ENCODE measurements at places on chromosomes 6 and 20.

DNA sequence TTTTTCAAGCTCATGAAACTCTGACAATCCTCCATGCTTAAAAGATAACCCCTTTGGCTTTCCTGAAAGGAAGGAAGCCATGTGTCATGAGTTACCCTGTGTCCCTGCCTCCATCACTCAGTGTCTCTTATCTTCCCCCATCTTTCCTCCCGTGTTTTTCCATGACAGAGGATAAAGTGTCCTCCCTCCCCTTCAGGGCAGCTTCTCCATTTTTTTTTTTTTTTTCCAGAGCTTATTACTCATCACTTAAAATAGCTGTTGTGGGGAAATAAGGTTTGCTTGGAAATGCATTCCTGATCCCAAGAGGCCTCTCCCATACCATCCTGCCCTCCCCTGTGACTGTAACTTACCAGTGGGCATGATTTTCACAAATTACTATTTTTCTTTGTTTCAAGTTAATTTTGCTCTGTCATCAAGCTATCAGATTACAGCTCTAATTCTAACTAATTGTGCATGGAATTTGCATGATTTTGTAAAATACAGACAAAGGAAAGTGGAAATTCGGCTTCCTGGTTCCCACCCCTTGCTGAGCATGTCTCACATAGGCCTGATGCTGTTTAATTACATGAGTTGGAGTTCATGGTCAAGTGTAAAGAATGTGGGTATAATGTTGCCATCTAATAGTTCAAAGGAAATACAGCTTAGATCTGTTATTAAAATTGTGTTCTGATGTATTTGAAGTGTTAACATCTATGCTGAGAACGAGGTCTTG is 614.5 kb upstream of the FLRT3 start:
- DNase-seq, result no peak

- no peak for DNase-seq
These were observed 1.9 kb downstream of the MRPS18B start for GRCh38 chr6:30619561-30619960.

- DNase-seq, result no peak
These were observed 12.1 kb downstream of the PTCHD4 start for GRCh38 chr6:48098923-48099322.

GRCh38 chr6:85137865-85138264 is 312.0 kb upstream of the NT5E start:
- no peak for DNase-seq

- DNase-seq, result no peak
These were observed 80.9 kb downstream of the DNAH8 start for GRCh38 chr6:38796006-38796405.

DNA sequence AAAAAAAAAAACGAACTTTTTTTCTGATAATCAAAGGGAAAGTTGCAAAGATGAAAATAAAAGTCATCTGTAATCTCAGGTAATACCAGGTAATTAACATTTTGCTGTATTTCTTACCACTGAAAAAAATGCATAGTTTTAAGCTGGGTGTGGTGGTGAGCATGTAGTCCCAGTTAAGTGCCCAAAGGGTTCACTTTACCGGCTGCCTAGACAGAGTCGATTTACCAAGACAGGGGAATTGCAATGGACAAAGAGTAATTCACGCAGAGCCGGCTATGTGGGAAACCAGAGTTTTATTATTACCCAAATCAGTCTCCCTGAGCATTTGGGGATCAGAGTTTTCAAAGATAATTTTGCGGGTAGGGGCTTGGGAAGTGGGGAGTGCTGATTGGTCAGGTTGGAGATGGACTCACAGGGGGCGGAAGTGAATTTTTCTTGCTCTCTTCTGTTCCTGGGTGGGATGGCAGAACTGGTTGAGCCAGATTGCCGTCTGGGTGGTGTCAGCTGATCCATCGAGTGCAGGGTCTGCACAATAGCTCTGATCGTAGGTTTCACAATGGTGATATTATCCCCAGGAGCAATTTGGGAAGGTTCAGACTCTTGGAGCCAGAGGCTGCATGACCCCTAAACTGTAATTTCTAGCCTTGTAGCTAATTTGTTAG is 51.9 kb downstream of the RPF2 start:
- DNase-seq, result no peak

GRCh38 chr6:123849406-123849805 is 45.7 kb downstream of the NKAIN2 start:
- DNase-seq, result no peak

- no peak for DNase-seq
These were observed 636.0 kb upstream of the PTCHD4 start for GRCh38 chr6:48747040-48747439.

DNA sequence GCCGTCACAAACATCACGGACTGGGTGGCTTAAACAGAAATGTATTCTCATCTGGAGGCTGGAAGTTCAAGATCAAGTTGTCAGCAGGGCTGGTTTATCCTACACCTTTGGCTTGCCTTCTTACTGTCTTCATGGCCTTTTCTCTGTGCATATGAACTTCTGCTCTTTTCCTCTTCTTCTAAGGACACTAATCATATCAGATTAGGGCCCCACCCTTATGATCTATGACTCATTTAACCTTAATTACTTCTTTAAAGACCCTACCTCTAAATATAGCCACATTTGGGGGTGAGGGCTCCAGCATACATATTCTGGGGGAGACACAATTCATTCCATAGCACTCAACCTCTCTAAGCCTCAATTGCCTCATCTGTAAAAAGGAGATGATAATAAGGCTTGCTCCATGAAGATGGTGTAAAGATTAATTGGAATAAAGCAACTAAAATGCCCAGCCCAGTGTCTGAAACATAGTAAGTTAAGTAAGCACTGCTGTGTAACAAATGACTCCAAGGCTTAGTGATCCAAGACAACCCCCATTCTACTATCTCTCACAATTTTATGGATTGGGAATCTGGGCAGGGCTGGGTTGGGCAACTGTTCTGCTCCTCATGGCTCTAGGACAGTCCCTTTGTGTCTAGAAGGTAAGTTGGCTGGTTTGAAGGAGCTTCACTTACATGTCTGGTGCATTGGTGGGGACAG is 119.8 kb downstream of the BANF2 start:
- no peak for DNase-seq

DNA sequence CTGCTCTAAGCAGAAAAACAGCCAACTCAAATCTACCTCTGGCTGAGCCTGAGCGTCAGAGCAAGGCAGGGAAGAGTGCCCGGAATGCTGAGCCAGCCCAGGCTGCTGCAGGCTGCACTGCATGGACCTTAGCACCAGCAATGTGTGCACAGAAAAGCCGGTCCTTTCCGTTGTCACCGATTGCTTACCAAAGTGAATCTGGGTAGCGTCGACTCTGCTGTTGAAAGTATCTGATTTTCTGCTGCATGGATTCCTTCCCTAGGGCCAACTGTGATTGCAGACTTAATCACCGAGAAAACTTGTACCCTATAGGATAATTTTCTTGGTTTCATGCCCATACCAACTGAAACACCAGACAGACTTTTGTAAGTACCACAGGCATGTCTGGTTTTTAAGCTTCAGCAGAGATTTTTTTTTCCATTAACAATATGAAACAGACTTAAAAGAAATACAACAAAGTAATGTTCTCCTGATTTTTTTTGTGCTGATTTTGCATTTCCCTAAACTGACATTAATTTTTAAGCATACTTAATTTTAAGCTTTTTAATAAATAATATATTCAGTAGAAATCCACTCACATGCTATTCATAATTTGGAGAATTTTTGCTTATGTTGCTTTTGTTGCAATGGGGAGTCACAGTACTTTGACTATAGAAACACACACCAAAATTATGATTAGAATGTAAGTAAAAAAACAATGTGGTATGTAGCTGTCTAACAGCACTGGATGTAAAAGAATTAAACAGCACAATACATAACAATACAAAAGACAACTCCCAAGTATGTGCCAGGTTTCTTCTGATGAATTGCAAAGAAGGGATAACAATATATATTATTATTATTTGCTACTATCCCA is 218.0 kb downstream of the THBS2 start:
- no peak for DNase-seq

DNA sequence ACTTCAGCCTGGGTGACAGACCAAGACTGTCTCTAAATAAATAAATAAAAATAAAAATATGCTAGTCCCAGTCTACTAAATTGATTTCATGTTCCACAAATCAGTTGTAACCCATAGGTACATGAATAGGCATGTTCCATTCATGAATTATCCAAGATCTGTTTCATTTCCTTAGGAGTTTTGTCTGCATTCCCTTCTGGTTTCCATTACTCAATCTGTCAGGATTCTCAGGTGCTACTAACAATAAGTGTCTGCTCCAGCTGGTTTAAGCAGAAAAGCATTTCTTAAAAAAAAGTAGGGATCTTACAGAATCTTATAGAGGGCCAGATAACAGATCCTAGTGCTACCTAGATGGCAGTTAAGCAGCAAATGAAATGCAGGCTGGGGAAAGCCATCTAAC is 15.6 kb upstream of the PKIG start:
- DNase-seq, result no peak

DNA sequence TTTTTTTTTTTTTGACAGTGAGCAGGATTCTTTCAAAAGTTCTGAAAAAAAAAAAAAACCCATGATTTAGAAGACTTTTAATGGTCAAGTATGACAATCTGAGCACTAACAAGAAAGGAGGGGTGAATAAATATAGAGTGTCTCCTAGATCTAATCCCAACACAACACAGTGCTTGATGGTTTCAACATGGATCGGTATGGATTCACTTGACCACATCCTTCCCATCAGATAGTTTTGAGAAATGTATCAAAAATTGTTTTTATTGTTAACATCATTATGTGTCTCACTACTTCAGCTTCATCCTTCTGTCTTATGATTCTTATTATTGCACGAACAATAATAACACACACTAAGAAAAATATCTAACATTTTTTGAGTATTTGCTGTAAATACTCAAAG is 21.0 kb downstream of the KIF13A start:
- DNase-seq, result no peak

GRCh38 chr6:34490390-34491090 is 24.7 kb downstream of the PACSIN1 start:
- DNase-seq, result no peak

DNA sequence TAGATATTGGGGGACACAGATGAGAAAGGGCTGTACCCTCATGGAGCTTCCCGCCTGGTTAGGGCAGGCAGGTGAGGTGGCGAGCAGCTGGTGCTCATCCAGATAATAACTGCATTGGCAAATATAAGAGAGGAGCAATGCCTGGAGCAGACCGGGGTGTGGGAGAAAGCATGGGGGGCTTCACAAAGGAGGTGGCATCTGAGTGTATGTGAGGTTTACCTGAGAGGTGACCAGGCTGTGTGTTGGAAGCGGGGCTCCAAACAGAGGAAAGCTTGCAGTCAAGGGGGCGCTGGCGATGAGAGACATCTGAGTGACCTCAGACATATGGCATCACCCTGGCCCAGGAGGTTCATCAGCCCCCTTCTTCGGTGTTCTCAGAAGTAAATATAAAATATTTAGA is 72.1 kb upstream of the PMEPA1 start:
- DNase-seq, result no peak

- DNase-seq, result no peak
These were observed 936 bp upstream of the TMX4 start for GRCh38 chr20:8020314-8021079.

GRCh38 chr6:149508485-149508884 is 23.7 kb upstream of the ZC3H12D start:
- no peak for DNase-seq

DNA sequence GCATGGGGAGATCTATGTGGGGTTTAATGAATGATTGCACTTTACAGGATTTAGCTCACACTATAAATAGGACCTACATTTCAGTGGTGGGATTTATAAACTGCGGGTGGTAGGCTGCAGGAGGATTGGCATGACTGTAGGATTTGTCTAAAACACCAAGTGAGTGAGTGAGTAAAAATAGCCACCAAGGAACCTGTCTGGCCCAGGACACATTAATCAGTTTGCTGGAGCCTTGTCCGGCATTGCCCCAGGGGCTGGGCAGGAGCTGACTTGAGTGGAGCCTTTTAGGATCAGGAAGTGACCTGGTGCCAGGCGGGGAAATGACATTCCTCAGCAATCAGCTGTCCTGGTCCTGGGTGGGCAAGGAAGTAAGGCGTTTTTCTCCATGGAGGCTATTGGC is 278.7 kb upstream of the PRND start:
- DNase-seq, result no peak

GRCh38 chr20:37315021-37315451 is 25.6 kb downstream of the MANBAL start:
- DNase-seq, result no peak

- DNase-seq, result no peak
These were observed 39.1 kb downstream of the COL12A1 start for GRCh38 chr6:75166773-75167172.

DNA sequence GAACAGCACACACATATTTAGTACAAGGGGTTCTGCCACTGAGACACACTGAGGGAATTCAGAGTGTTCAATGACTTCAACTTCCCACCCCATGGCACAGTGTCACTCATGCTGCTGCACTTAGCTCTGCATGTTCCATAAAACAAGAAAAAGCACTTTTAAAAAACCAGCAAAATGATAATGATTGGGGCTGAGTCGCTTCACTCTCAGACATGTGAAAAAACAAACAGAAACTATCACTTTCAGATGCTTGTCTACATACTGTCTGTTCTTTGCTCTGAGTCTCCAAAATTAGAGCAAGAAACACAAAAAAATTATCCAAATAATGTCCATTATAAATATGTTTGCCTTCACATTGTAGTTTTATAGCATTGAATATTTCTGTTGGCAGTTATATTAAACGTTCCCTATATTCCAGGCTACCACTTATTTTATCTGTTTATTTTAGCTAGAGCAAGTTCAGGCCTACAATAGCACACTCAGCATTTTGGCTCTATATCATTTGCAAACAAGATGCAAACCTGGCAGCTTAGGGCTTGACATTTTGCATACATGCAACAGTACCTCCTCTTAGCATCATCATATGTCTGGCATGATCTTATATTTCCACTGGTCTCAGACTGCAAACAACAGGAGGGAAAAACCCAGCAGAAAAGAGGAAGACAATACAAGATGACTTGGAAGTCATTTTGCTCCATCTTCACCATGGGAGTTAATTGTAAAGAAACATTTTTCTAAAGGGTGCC is 398.8 kb downstream of the HACE1 start:
- no peak for DNase-seq

DNA sequence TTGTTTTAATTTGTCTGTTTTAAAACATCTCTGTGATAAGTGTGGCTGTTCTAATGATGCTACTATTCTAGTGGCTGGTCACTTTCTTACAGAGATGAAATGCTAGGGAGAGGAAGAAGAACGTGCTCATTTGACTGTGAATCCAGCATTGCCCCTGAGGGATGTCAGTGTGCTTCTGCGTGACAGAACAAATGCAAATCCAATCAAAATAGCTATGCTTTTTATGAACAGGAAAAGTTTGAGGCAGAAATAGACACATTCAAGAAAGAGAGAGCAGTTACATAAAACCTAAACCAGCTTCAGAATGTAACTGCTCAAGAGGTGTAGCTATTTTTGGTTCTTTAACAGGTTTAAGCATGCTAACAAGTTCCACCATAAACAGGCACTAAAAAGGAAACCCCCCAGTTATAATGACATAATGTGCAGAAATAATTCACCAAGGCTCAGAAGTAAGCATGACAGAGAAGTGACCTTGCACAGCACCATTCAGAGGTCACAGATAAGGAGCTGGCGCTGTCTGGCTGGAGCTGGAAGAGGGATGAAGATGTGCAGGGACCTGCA is 385.3 kb downstream of the EPM2A start:
- DNase-seq, result no peak

GRCh38 chr6:153023977-153024708 is 21.6 kb upstream of the MTRF1L start:
- peak; percentile 27 for DNase-seq

All from stimulated activated CD4-positive, alpha-beta T cell treated with anti-CD3 and anti-CD28 coated beads, Interleukin-4, amount 100 ng/mL, for 48 hours (primary cell).